ENCODE measurements at places on chromosomes 12 and 14.

DNA sequence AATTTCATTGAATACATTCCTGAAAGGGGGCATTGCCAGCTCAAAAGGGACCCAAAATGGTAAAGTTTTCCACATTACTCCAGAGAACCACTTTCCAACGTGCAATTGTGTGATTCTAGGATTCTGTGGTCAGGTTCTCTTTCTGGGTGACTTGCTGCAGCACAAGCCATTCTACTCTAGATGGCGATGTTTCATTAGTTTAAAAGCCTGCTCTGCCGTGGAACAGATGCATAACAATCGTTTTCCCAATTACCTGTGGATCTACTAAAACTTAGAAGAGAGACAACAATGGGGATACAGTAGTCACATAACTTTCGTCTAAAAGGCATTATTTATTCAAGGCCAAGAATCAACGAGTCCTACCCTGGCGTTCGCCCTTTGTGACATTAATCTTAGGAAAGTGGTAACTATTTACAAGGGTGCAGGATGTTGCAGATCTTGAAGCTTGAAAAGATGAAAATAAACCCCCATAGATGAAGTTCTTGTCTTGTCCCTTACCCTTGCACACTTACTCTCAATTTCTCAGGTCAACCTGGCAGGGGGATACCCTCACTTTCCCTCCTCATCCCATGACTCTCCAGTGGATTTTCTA is 400.9 kb downstream of the SNAPC1 start:
- no peak for DNase-seq

DNA sequence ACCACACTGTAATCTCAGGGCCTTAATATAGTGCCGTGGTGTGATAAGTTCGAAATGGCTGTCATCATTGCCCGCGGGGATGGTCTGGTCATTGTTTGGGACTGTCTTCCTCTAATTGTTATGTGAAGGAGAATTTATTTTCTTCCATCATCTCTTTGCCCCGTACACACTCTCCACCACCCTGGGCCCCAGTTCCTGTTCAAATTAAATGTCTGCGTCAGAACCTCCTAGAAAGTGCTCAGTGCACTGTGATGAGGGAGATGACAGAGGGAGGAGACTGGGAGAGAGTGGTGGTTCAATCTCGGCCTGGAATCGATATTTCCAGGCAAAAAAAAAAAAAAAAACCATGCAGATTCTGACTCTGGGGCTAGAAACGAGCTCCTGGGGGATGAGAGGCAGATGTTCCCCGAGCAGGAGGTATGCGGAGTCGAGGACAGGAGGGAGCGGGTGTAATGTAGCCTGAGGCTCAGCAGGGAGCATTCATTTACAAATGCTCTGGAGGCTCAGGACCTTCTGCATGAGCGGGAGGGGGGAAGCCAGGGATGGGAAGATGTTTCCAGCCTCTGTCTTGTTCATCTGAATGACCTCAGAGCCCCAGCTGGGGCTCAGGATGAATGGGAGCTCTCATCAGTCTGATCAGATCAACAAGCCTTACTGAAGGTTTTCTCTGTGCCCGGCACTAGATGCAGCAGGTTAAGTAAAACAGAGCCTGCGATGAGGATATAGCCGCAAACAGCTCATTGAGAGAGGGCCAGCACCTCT is 219.5 kb downstream of the TBX5 start:
- DNase-seq, result no peak

GRCh38 chr14:34554540-34555250 is 15.2 kb upstream of the EAPP start:
- peak; percentile 13 for DNase-seq

- no peak for DNase-seq
Measured at GRCh38 chr12:75790219-75790618, 241.4 kb downstream of the PHLDA1 start.

DNA sequence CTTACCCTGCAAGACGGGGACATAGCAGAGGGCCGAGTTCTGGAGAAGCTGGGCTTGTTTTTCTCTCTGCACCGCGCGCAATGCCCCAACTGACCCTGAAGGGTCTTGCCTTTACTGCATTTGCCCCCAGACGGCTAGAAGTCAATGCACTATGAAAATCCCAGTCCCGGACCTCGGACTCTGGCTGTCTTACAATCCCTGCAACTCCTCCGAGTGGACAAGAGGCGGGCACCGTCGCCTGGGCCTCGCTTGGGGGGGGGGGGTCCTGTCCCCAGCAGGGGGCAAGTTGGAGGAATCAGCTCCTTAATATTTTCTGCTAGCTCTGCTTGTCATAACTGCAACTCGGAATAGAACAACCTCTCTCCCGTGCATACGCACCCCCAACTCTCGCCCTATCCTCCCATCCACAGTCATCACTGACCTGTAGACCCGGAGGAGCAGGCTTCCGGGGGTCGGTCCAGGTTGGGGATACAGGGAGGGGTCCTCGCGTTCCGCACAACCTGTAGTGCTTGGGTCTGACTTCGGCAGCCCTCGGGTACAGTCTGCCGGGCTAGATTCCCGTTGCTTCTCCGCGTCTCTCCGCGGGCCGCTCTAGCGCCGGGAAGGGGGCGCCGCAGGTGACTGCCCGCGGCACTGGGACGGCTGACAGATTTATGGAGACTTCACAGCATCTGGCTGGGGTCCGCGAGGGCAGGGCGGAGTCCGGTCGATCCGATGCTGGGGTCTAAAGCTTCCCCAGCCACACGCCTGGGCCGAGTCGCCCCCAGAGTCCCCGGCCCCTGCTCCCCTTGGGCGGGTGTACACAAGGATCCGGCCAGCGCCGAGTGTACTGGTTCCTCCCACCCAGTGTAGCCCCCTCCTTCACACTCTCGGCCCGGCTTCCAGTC is 3.3 kb upstream of the PAX9 start:
- DNase-seq, result no peak

GRCh38 chr12:12439636-12440035 is 82.8 kb downstream of the BORCS5 start:
- peak; percentile 89 for DNase-seq

DNA sequence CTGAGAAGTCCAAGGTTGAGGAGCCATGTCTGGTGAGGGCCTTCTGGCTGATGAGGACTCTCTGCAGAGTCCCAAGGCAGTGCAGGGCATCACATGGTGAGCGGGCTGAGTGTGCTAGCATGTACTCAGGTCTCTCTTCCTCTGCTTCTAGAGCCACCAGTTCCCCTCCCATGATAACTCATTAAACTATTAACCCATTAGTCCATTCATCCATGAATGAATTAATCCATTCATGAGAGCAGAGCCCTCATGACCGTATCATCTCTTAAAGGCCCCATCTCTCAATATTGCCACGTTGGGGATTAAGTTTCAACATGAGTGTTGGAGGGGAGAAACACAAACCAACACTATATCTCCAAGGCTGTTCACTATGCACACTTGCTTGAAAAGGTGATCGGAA is 83.7 kb downstream of the TMEM30B start:
- no peak for DNase-seq

GRCh38 chr12:132651444-132652100 is 33.0 kb downstream of the P2RX2 start:
- no peak for DNase-seq

- DNase-seq, result no peak
Measured at GRCh38 chr12:53953831-53954693, 641 bp upstream of the HOXC12 start.

DNA sequence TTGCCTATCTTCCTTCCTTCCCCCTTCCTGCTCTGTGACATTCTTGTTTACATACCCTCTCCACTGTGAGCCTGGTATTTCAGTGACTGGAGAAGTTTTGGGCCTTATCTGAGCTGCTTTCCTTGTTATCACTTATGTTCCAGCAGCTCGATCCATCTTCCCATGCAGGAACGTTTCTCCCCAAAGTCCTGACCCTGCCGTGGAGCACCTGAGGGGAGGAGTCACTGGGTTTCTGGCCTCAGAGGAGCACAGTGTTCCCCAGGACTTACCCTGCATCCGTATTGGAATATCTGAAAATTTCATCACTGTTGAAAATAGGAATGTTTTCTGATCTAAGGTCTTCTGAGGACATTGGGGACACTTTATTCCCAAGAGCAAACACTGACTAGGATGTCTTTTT is 141.8 kb downstream of the CACNA1C start:
- DNase-seq, result no peak

GRCh38 chr12:24381790-24382189 is 432.3 kb upstream of the SOX5 start:
- no peak for DNase-seq

- DNase-seq, result no peak
Measured at GRCh38 chr12:40238266-40238902, 13.6 kb downstream of the LRRK2 start.

DNA sequence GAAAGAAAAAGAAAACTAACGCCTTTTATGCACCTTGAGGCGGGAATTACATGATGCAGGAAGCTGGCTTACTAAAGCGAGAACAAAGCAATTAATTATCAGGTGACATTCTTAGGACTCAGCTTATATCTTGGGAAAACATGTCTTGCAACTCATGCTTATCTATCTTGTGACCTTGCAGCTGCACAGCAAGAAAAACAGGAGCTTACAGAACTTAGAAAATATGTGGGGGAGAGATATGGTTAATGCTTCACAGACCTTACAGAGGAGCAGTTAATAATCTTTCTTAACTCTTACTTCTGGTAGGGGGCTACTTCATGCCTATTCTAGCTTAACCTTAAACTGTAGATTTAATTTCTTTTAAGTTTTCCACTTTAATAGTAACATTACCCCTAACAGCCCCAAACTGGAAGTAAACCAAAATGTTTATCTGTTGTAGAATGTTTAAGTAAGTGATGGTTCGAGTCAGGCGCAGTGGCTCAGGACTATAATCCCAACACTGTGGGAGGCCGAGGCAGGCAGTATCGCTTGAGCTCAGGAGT is 13.2 kb upstream of the OR11G2 start:
- DNase-seq, result no peak

GRCh38 chr12:117797202-117797601 is 171.6 kb downstream of the KSR2 start:
- DNase-seq, result no peak

GRCh38 chr14:24145690-24146452 is 539 bp downstream of the PSME2 start:
- DNase-seq, result no peak

- no peak for DNase-seq
Measured at GRCh38 chr12:129372876-129373275, 519.6 kb downstream of the GLT1D1 start.

GRCh38 chr14:74501135-74501614 is 7.6 kb downstream of the ISCA2 start:
- no peak for DNase-seq

- DNase-seq, result no peak
Measured at GRCh38 chr12:75844985-75845384, 186.6 kb downstream of the PHLDA1 start.

- DNase-seq, result no peak
Measured at GRCh38 chr12:50185301-50185895, 18.2 kb upstream of the CERS5 start.

GRCh38 chr12:54024127-54024526 is 4.1 kb upstream of the HOXC6 start:
- DNase-seq, result no peak

- no peak for DNase-seq
Measured at GRCh38 chr14:45095143-45095542, 11.2 kb downstream of the PRPF39 start.

GRCh38 chr14:101408077-101408831 is 153.0 kb upstream of the DIO3 start:
- DNase-seq, result no peak

GRCh38 chr12:49953151-49953550 is 2.6 kb downstream of the AQP2 start:
- DNase-seq, result no peak

- no peak for DNase-seq
Measured at GRCh38 chr14:87158283-87158682, 834.7 kb downstream of the GALC start.

DNA sequence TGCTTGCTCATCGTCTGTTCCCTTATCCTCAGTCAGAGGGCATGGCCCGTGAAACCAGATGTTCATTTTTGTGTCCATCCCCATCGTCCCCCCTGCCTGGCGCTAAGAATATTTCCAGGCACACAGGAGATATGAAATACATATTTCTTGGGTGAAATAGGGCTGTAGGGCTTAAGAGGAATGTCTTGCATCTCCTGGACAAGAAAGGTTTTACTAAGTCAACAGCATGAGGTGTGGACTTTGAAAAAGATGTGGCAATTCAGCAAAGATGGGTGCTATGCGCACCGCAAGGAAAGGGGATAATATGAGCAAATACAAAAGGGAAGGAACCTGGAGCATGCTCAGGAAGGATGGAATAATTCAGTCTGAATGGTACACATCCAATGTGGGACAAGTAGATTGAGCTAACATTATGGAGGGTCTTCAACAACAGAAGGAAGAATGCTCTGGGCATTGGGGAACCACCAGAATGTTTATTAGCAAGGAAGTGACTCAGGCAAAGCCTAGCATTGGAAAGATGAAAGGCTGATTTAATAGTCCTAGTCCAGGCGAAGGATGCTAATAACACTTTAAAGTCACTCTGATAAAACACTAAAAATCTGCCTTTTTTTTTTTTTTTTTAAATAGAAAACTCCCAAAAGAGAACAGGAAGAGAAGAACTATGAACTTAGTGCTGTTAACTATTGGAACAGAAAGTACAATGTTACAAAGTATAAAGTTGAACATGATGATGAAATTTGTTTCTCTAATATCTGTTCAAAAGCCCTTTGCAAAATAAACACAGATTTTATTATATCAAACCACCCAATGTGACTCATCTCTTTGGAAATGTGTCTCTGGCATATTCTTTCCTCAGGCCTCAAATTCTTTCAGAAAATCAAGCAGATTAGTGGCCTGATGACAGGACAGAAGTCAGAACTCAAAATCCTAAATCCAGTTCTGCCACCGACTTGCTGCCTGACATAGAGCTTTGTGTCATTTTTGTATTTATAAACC is 449.5 kb downstream of the BCAT1 start:
- DNase-seq, result no peak

DNA sequence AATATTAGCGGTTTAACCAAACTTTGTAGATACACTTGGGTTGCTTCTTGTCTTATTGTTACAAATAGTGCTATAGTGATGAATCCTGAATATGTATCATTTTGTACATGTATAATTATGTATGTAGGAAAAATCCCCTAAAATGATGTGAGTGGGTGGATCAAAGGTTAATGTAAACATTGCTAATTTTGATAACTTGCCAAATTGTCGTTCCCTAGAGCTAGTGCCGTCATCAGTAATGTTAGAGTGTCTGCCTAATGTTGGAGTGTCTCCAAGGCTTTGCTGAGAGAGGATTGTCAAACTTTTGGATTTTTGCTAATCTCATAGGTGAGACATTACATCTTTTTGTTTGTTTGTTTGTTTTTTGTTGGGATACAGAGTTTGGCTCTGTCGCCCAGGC is 44.4 kb downstream of the AEBP2 start:
- DNase-seq, result no peak

Data from activated CD4-positive, alpha-beta memory T cell treated with anti-CD3 and anti-CD28 coated beads for 36 hours (primary cell).